ENCODE measurements at places on chromosomes 11 and 22.

GRCh38 chr22:50399751-50400331 is 56.7 kb downstream of the PPP6R2 start:
- DNase-seq: peak; percentile 53

GRCh38 chr11:75562836-75563484 is 907 bp downstream of the SERPINH1 start:
- peak; percentile 80 for DNase-seq

GRCh38 chr11:112613051-112613972 is 347.9 kb upstream of the NCAM1 start:
- DNase-seq: no peak

DNA sequence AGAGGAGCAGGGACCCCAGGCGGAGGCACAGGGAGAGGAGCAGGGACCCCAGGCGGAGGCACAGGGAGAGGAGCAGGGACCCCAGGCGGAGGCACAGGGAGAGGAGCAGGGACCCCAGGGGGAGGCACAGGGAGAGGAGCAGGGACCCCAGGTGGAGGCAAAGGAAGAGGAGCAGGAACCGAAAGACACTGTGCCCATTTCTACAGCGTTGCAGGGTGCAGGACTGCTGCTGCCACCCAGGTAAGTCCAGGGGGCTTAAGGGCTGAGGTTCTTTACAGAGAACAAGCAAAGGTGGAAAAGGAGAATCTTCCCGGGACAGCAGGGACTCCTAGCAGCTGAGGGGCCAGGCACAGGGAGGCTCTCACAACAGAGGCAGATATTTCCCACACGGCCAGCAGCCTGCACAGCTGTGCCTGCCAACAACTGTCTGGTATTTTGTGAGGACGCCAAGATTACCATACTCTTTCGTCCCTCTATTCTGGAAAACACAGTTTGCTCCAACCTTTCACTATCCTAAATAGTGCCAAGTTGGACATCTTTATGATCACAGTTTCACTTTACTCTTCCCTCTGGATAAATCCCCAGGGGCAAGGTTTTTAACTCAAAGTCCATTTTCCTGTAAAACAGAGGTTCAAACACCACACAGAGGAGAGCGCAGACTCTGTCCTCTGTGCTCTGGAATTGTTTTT is 39.4 kb downstream of the SHANK2 start:
- peak; percentile 28 for DNase-seq

DNA sequence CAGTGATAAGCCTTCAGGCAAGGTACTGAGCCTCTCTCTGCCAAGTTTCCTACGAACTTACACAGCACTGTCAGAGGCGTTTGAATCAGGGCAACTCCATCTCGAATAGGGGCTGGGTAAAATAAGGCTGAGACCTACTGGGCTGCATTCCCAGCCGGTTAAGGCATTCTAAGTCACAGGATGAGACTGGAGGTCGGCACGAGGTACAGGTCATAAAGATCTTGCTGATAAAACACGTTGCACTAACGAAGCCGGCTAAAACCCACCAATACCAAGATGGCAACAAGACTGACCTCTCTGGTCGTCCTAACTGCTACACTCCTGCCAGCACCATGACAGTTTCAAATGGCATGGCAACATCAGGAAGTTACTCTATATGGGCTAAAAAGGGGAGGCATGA is 20.4 kb upstream of the POGLUT3 start:
- no peak for DNase-seq

DNA sequence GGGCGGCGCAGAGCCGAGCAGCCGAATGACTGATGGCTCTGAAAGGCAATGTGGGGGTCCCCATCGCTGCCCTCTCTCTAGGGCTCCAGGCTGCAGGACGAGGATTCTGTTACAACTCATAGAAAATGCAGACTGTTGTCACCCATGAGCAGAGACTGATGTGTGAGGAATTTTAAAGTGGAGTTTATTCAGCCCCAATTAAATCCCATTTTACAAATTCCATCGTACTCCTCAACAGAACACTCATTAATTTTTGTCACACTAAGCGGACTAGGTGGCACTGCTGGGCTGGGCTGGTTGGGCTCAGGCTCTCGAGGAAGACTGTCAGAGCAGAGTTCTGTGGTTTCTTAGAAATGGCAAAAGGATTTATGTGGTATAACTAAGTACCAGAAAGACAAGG is 102.6 kb upstream of the SPON1 start:
- DNase-seq: no peak

GRCh38 chr22:46479046-46479445 is 58.4 kb downstream of the CELSR1 start:
- no peak for DNase-seq

DNA sequence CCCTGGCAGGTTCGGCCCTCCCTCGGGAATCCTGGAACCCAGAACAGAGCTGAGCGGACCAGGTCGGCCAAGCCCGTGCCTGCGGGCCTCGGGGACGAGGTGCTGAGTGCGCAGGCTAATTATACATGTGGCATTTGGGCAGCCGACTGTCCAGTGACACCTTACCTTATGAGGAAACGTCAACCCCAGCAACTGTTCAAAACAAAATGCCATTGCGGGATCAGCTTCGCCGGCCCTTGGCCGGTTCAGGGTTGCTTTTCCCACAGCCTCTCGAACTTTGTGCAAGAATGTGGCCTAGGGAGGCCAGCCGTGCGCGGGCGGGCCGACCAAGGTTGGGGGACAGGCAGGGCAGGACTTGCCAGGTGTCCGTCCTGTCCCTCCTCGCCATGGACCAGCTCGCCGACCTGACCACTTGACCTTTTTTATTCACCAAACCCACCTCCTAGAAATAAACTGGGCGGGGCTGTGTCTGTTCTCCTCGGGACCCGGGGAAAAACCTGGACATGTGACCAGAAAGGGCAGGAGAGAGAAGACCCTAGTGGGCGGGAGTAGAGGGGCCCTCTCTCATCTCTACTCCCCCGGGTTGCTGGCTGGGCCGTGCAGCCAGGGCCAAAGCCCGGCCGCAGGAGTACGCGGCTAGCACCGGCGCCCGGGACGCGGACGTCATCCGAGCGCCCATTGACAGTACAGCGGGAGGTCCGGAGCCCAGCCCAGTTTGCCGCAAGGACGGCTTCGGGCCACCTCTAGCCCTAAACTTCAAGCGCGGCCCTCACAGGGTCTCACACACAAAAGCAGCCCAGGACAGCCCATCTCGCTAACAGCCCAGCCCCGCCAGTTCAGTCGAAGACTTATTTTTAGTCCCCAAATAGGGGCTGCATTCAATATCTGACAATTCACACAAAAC is 134.3 kb upstream of the C11orf58 start:
- DNase-seq: peak; percentile 68

GRCh38 chr11:76209375-76209972 is 3.2 kb upstream of the WNT11 start:
- peak; percentile 54 for DNase-seq

DNA sequence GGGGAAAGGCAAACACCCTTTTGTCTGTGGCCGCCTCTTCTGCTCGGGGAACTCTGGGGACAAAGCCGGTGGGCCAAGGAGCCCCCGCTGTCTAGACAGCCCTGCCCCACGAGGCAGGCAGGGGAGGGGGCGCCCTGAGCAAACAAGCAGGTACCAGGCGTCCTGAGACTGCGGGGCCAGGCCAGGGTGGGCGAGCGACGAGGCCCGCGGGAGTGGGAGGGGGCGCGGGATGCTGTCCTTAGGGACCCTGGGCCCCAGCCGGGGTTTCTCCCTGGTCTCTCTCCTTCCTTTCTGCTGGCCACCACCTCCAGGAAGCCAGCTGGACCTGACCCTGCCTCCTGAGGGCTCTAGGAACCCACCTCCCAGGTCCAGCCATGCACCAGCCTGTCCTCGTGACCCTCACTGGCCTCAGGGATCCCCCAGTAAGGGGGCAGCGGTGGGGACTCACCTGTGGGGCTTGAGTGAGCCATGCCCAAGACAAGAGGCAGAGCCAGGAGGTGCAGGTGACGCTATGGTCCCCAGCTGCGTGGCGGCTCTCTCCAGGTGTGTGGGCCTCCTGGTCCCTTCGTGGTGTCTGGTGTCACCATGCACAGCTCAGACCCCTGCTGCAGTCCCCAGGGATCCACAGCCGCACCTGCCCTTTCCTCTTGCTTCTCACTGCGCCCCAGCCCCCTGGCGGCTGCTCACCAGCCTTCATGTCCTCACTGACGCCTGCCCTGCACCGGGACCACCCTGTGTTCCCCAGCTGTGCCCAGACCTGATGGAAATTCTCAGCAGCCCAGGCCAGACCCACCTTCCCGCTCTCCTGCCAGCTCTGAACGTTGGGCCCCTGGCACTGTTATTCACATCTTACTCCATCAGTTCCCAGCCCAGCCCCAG is 26.5 kb upstream of the MUC5AC start:
- DNase-seq: no peak

- DNase-seq: no peak
These were observed 3.8 kb upstream of the CCDC188 start for GRCh38 chr22:20154602-20155187.

DNA sequence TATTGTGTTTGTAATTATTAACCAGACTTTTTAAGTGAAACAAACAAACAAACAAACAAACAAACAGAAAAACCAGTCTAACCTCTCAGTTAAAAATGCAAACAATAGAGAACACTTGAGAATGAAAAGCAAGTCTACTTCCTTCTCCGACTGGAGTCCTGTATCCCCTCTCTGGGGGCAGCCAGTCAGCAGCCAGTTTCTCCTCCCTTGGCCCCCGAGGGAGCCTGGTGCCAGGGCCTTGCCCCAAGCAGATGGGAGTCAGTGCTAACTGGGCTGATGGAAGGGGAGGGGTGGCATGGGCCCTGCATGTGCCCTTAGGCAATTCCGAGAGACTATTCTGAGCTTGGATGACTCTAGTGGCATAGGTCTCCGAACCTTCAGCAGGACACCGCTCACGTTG is 137.2 kb downstream of the GRIK4 start:
- DNase-seq: no peak

DNA sequence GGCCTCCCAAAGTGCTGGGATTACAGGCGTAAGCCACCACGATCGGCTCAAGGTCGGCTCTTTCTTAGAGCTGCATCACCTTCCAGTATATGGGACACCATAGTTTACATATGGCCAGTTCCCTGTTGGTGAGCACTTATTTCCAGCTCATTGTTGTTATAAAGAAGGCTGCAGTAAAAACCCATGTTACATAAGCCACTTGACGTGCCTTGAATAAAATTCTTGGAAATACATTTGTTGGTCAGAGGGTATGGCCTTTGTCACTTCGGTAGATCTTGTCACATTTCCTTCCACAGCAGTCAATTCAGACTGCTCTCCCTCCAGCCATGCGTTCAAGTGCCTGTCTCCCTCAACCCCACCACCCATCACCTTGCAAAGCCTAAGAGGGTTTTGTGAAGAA is 92.9 kb downstream of the PRR5L start:
- DNase-seq: no peak

DNA sequence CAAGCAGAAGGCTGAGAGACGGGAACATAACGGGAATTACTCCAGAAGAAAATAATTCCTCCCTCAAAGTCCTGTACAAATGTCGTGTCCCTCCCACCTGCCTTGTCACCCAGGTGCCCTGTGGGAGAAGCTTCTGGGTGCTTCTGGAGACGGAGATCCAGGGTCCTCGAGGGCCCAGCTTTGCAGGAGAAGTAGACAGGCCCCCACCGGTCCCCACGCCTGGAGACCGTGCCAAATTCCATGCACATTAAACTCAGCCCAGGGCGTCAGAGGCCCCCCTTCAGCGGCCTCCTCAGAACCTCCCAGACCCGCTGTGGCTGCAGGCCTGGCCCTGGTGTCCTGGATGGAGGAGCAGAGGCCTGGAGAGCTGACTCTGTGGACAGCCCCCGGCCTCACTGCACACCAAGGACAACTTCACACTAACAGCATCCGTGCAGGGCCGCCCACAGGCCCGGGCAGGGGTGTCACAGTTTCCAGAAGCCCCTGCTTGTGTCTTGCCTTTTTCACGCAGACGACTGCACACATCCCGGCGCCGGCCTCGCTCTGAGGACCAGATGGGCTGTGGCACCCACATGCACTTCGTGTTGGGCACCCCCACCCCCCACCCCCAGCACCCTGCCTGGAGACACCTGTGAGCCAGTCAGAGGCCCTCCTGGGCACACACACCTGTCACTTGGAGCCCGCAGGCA is 734.3 kb downstream of the BRD1 start:
- DNase-seq: no peak

DNA sequence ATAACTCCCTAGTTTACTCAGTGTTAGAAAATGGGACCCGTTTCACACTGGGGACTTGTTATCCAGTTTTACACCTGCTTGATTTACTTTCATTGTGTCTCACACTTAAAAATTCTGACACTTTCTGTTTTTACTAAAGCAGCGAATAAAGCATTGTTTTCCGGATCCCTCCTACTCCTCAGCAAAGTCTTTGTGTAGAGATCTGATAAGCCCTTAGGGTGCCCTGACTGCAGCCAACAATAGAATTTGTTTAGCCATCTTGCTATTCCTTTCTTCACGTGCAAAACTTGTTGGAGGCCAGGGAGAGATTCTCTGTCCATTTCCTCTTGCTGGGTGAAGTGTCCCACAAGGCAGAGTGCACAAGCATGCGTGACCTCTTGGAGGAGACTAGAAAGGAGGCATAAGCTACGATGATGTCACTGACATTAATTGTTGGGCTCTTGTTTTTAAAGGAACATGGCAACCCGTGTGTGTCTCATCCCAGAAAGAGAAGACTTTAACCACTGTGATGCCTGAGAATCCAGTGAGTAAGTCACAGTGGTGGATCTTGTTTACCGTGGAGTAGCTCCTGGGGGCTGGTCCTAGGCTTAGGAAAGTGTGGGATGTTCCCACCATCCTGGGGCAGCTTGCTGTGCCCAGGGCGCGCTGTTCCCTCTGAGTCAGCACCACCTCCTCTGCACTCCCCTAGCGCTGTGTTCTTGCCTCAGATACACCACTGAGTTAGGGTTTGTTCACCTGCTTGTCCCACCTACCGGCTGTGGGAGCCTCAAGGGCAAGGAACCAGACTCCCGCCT is 27.7 kb downstream of the MICAL2 start:
- DNase-seq: no peak

DNA sequence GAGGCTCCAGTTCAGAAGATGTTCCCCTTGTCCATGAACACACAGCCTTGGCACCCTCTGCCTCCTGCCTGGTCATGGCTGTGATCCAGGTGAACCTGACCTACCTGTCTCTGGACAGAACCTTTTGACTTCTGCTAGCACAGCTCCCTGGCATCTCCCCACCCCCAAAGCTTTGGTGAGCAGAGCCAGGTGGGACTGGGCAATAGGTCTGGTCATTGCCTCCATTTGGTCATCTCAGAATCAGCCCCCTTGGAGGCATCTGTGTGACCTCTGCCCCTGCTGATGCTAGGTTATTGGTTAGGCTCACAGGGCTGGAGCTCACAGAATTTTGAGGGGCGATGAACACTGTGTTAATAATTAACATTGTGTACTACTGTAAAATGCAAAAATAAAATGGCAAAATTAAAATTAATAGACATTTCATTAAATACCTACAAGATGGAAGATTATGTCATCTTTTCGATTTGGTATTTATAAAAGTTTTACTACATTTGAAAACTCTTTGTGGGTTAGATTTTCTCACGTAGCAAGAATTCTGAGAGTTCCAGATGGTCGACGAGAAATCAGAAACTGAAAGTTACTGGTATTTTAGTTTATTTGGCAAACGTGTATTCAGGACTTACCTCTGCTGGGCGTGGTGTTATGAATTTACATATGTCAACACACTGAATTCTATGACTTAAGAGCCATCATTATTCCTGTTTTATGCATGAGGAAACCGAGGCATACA is 8.3 kb upstream of the KIAA0930 start:
- no peak for DNase-seq

Measured in hepatocyte (in vitro differentiated cells).